ENCODE measurements at places on chromosomes 5 and 9. TPM values are rescaled to one million over a fixed set of nuclear protein-coding genes. Genes with fewer than 3 reads are reported as not detected.

WWC1 gene
- total RNA-seq = 38.7 TPM

ADAMTS16 gene
- total RNA-seq = 0.13 TPM

HRCT1 gene
- 2.3 TPM for total RNA-seq

SLC36A3 gene
- total RNA-seq = not detected

KLHL3 gene
- total RNA-seq = 14.8 TPM

DNA sequence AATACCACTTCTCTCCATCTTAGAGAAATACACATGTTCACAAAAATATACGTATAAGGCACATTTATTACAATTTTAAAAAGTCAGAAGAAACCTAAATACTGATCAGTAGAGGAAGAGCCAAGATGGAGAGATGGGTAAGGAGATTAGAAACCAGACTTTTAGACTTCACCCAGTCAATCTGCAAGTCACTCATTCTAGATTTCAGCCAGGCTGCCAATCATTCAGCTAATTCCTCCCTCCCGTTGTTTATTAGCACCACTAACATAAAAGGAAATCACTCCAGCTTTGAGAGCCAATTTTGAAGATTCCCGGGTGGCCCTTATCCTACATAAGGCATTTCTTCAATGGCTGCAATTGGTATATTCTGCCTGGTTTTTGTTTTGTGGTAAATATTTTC lies 109.8 kb upstream of the NR5A1 start:
- H3K27me3 ChIP-seq = no peaks in the 10 kb centered on the region
- H3K36me3 ChIP-seq = no peaks in the 10 kb centered on the region
- no peak overlapping the region for H3K4me3 ChIP-seq

DNA sequence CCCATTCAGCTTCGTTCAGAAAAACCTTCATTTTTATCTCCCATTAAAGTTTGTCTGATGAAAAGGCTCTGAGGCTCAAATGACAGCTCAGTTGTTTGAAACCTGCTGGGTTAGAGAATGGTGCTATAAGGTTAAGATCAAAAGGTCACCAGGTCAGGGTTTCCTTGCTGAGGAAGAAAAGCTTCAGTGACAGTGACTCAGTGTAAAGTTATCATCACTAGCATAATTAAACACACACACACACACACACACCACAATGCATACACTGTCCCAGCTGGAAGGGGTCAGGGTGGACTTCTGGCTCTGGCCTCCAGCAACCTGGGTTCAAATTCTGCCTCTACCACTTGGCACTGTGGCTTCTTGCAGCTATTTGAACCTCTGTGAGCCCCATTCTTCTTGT lies 281.1 kb downstream of the DOCK8 start:
- no peak overlapping the region for H3K27ac ChIP-seq
- no peak for DNase-seq
- H3K4me1 ChIP-seq = no peaks in the 10 kb centered on the region
- H3K27me3 ChIP-seq = no peaks in the 10 kb centered on the region
- no peaks in the 10 kb centered on the region for H3K36me3 ChIP-seq
- no peak overlapping the region for H3K4me3 ChIP-seq

GRCh38 chr9:16575986-16576245 lies 294.6 kb downstream of the BNC2 start:
- peaks cover 15% of the 10 kb centered on the region for H3K4me1 ChIP-seq
- no peak overlapping the region for H3K4me3 ChIP-seq
- no peak for DNase-seq
- H3K27ac ChIP-seq = no peak overlapping the region
- H3K27me3 ChIP-seq = no peaks in the 10 kb centered on the region
- H3K36me3 ChIP-seq = no peaks in the 10 kb centered on the region

- H3K27ac ChIP-seq = no peak overlapping the region
- DNase-seq = peak; percentile 4
- H3K4me1 ChIP-seq = peaks cover 4% of the 10 kb centered on the region
These were observed 88.9 kb downstream of the S1PR3 start for GRCh38 chr9:89080193-89080592.

- no peaks in the 10 kb centered on the region for H3K27me3 ChIP-seq
- H3K36me3 ChIP-seq = no peaks in the 10 kb centered on the region
- H3K27ac ChIP-seq = no peak overlapping the region
- no peaks in the 10 kb centered on the region for H3K4me1 ChIP-seq
These were observed 468.5 kb downstream of the ZNF608 start for GRCh38 chr5:124277767-124278545.

DNA sequence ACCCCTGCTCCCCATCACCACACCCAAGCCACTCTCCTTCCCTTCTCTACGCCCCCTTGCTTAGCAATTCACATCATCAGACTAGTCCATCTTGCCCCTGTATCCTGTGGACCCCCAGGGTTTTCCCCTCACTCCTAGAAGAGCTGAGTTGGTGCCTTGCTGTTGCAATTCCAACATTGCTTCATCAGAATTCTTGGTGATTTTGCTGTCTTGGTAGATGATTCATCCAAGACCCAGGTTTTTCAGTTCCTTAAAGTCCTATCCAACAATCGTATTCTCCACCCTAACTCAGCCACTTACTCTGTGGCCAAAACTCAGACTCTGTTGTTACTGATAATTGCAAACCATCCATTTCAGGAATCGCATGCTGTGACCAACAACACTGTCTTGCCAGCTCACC lies 21.4 kb upstream of the CCNJL start:
- H3K36me3 ChIP-seq = no peaks in the 10 kb centered on the region
- no peak overlapping the region for H3K4me3 ChIP-seq
- H3K27ac ChIP-seq = no peak overlapping the region
